ENCODE measurements at places on chromosomes 7 and 10.

- no peak for DNase-seq
Observed at GRCh38 chr7:80536426-80536825, 24.6 kb upstream of the GNAT3 start.

DNA sequence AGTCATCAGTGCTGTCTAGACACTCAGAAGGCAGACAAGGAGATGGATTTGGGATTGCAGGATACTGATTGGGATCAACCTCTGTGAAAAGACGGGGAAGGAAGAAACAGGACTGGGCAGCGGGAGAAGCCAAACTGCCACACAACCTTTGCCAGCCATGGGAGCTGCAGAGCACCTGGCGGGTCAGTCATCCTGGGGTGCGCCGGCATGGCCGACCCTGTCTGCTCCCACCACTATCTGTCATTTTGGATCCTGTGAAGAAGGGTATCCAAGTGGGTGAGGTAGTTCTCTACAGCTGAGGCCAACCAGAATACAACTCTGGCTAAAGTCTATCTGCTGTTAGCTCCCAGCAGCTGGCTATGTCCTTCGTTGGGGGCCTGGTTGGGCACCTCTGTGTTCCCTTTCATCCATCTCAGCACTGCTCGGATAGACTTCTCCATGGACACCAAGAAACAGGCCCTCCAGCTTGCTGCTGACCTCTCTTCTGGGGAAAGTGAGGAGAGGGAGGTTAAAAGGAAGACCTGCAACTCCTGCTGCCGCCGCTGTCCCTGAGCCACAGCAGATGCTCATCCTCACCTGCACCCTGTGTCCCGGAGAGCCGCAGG lies 11.7 kb upstream of the RBM17 start:
- no peak for DNase-seq

DNA sequence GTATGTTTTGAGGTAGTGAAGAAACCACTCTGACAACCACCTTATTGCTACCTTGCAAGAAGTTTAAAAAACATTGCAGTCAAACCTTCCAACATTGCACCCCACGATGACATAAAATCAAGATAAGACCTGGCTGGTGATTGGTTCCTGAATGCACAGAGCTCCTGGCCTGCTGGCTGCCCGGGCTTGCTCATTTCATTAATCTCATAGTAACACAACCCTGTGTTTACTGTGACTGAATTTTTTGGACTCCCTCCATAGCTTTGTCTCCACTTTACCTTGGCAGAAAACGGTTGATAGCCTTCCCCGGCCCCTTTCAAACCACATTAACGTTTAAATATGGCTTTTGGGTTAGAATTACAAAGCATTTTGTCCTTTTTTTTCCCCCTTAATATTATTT lies 27.5 kb downstream of the VWA2 start:
- DNase-seq: no peak

DNA sequence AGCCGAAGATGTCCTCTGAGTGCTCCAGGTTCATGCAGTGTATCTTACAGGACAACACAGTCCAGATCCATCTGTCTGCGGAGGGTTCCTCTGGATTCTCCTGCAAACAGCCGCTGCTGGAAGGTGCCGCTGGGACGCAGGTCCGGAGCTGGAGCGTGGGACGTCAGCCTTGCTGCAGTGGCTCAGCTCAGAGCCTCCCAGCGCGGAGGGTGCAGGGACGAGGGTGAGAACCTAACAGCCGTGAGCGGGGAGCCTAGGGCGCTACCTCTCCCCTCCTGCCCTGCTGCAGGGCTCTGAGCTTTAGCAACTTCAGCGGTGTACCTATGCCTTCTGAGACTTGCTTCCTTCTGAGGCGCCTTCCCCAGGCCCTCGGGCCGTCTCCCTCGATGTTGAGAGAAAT lies 137.6 kb upstream of the TMEM72 start:
- no peak for DNase-seq

DNA sequence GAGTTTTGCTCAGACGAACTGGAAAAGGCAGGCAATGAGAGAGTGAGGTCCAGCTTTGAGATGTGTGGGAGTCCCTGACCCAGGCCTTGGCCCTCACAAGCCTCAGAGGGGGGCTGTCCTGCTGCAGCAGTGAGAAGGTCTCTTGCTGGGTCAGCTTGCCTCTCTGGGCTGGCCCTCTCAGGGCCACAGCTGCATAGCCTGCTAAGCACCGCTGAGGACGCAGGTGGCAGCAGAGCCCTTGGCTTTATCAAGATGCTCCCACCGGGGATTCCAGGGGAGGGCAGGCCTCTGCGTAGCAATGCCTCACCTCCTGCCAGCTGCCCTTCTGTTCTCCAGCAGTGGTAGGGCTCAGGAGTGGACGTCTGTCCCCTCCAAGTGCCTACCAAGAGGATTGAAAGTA lies 128.7 kb downstream of the COBL start:
- DNase-seq: peak; percentile 6

- peak; percentile 14 for DNase-seq
Observed at GRCh38 chr10:13074563-13075451, 25.2 kb upstream of the OPTN start.

- no peak for DNase-seq
Observed at GRCh38 chr10:16909961-16910792, 93.0 kb upstream of the RSU1 start.

GRCh38 chr7:197413-198335 lies 5.3 kb downstream of the FAM20C start:
- DNase-seq: no peak

- no peak for DNase-seq
Observed at GRCh38 chr7:99625321-99625720, 8.6 kb downstream of the ZSCAN25 start.

DNA sequence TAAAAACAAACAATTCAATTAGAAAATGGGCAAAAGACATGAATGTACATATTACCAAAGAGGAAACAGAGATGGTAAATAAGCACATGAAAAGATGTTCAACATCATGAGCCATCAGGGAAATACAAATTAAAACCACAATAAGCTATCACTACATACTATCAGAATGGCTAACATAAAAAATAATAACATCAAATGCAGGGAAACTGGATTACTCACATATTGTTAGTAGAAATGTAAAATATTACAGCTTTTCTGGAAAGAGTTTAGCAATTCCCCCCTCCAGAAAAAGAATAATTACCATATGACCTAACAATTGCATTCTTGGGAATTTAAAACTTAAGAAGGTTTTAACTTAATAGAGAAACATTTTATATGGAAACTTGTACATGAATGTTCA lies 232.9 kb upstream of the MTPN start:
- DNase-seq: no peak

DNA sequence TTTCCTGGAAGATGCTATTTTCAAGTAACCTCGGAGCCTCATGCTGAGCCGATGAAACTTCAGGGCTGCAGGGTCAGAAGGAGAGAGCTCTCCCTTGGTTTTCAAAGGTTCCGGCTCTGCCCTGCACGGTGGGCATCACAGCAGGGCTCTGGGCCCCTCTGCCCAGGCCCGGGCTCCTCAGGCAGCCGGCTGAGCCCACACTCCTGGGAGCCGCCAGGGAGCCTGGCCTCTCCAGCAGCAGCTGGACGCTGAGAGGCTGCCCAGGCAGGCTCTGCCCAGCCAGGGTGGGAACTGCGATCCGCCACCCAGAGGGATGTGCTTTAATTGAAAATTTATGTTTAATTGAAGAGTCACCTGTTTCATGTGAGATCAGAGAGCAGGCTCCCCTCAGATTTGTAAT lies 97.5 kb upstream of the MGMT start:
- no peak for DNase-seq

DNA sequence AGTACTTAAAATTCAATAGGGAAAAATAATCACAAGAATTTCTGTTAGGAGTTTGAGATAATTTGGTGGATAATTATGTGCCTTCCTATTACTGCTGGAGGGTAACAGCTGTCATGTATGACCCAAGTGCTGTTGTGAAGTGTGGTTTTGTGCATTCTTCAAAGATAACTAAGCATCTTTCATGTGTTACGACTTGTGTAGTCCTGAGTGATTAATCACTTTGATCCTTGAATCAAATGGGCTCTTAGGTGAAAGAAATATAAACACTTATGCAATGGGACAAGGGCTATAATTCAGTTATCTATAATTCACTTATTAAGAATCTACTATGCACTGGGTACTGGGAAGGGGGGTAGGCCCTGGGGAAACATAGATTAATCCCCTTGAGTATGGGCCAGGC lies 89.0 kb downstream of the CH25H start:
- DNase-seq: no peak

DNA sequence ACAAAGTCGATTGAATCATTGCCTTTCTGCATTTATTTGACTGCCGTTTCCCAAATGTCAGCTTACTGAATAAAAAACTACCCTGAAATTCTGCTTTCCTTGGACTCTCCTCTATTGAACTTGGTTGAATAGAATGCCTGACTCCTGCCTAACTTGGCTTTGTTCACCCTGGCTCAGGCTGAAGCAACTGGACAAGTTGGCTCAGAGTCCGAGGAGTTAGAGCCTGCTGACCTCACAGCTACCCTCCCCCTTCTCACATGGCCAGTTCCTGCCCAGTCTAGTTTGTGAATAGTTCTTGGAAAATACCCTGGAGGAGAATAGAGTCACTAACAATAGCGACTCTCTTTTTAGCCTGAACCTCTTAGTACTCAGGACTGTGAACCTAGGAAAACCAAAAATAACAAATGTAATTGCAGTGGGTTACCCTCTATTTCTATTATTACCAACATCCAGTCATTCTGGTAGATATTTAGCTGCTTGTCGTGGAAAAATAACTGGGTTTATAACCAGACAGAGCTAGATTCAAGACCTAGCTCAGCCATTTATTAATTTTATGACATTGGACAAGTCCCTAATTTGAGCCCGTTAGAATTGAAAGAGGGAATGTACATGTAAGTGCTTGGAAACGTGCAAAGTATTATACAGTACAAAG lies 17.3 kb upstream of the NRBF2 start:
- DNase-seq: no peak

DNA sequence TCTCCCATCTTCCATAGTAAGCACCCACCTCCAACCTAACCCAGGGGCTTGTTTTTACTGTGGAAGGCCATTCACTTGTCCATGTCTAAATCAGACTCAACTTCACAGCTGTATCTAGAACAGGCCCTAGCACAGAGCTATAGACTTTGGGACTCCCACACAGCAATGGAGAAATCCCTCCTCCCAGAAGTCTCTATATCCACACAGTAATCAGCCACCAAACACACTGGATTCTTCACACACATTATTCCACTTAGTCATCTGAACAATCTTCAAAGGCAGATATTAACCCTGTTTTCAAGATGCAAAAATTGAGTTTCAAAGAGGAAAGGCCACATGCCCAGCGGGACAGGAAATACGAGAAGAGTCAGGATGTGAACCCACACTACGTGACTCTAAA lies 81.8 kb downstream of the MALSU1 start:
- no peak for DNase-seq

- no peak for DNase-seq
Observed at GRCh38 chr7:34207810-34208209, 302.5 kb downstream of the BMPER start.

GRCh38 chr10:48683868-48684267 lies 805 bp upstream of the WDFY4 start:
- DNase-seq: no peak

GRCh38 chr10:59036311-59037017 lies 140.0 kb upstream of the PHYHIPL start:
- no peak for DNase-seq

DNA sequence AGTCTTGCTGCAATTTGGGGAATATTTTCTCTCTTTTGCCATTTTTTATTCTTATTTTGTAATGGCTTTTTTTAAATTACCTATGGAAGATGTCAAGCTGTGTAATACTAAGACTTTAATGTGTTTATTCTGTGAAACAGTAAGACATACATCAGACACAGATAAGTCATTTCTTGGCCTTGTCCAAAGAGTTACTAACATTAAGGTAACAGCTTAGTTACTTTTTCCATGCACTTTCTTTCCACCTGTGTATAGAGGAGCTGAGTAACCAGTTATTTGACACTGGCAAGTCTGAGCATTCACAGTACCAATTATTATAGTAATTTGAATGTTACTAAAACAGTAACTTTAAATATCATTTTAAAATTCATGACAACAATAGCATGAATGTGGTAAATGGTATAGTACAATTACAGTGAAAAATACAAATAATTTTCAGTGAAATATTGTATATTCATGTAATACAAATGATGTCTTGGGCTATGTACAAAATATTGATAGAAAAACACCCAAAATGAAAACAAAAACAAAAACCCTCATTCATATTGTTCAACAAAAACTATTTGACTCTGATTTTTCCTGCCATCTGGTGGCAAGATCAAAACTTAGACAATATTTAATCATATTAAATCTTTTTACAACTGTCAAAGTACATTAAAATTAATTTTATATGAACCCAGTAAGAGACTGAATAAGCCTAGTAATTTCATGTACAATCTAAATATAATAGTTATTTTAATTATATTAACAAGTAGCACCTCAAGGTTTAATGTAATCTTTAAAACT lies 259.8 kb upstream of the SEMA3A start:
- DNase-seq: no peak

DNA sequence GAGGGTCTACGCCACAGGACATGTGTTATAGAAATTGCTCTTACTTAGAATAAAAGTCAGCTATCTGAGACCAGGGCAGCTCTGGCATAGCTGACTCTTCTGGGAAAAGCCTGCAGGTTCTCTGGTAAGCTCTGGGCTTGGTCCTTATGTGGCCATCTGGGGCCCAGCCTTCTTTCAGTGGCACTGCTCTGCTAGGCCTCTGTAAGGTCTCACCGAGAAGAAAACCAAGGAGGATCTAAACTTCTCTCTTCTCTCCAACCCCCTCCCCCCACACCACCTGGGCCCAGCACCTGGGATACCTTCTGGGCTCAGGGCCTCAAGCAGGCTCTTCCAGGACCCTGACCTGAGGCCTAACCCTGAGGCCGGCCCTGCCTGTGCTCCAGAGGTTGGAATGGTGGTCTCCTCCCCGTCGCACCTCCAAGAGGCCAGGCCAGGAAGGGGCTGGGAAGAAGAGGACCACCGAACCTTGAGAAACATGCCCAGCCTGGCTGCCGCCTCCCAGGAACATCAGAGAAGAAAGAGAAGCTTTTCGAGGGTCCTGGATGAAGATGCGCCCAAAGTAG lies 323.6 kb downstream of the GFRA1 start:
- no peak for DNase-seq

DNA sequence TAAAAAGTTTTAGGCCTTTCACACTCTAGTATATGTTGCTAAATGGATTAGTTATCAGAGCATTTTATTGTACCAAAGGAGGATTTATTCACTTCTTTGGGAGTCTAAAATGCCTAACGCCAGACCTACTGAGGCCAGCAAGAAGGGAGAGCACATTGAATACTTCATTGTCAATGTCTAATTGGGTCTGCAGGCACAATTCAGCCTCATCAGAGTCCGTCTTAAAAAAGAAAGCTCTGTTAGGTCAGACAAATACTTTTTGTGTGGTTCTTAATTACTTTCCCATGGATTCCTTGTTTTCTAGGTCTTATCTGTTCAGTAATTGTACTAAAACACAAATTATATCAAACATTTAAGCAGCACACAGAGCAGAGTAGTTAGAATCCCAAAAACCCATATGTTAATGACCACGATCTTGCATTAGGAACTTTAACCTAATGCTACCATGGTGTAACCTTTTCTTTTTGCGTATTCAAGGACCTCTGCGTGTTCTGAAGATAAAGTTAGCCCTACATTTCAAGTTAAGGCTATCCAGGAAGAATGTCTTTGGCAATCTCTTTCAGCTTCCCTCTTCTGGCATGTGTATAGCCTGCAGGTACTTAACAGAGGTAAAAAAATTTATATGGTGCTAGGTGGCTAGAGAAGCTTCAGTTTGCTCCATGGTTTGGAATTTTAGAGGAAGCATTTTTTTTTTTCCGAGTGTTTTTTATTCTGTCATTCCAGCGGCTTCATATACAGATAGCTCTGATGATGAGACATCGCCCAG lies 45.7 kb upstream of the STRIP2 start:
- DNase-seq: no peak
